Right renal pelvis (tissue), 4 donors: ENCODE measurements at places on chromosomes 12 and 14.

GRCh38 chr12:101738920-101739665, at the start of gene SYCP3:
TSS of gene SYCP3 (minus strand) at chr12:101739462. CDS start at chr12:101737935, 1,527 bp downstream.
- no peak for DNase-seq

DNA sequence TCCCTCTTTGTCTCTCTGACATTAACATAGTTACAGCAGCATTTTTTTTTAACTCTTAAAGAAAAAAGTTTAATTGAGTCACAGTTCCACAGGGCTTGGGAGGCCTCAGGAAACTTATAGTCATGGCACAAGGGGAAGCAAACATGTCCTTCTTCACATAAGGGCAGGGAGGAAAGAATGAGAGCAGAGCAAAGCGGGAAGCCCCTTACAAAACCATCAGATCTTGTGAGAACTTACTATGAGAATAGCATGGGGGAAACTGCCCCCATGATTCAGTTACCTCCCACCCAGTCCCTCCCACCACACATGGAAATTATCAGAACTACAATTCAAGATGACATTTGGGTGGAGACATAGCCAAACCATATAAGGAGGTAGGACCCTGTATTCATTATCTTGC, 96.2 kb downstream of the PLBD1 start:
- DNase-seq = no peak

GRCh38 chr12:6620137-6620884, 13.1 kb upstream of the CHD4 start:
- DNase-seq = no peak

DNA sequence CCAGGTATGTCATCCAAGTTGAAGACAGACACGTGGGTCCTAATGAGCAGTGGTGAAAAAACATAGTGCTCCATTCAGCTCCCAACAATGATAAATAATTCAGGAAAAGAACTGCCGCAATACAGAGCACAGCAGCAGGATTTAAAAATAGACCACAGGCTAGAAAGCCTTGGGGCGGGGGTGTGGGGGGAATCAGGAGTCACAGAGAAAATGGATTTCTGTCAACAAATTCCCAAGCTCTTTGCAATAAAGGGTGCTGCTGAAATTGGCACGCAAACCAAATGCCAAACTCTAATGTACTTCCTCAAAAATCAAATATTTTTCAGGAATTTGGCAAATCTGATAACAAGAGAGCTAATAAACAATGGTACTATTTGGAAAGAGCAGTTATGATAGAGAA, 58.6 kb downstream of the R3HDM2 start:
- no peak for DNase-seq

- DNase-seq = no peak
Measured at GRCh38 chr14:54420478-54421142, 20.6 kb downstream of the CNIH1 start.

GRCh38 chr14:51612449-51612848, 39.3 kb upstream of the FRMD6 start:
- no peak for DNase-seq

DNA sequence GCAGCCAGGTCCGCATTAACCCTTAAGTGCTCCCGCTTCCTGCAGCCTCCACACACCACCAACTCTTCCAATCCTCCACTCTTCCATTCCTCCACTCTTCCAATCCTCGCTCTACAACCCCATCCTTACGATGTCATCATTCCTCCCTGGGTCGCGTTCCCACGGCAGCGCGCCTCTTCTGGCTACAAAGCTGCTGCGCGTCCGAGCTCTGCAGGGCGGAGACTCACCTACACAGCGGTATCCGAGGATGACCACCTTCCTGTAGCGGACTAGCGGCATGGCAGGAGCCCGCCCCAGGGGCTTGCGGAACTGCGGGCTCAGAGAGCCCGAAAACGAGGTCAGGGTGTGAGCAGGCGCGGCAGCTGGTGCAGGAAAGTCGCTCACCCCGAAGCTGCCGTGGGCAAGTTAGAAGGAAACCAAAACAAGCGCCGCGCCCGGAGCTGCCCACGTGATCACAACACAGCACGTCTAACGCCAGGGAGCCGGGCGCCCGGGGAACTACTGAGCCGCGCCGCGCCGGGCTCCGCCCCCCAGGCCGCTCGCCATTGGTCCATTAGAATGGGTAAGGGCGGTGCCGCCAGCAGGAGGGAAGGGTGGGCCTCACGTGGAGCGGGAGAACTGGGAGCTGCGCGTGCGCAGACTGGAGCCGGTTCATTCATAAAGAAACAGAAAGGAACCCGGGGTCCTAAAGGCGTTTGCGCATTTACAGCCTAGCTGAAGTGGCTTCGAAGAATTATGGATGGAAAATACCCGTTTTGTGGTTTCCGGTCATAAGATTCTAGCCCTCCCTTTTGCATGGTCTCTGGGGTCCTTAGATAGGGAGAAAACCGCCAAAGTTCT, at the start of gene RHEBL1:
TSS of gene RHEBL1 (minus strand) at position 473 of the 840 bp plus-strand sequence. CDS start at position 279, 194 bp downstream.
- peak; percentile 95 for DNase-seq

DNA sequence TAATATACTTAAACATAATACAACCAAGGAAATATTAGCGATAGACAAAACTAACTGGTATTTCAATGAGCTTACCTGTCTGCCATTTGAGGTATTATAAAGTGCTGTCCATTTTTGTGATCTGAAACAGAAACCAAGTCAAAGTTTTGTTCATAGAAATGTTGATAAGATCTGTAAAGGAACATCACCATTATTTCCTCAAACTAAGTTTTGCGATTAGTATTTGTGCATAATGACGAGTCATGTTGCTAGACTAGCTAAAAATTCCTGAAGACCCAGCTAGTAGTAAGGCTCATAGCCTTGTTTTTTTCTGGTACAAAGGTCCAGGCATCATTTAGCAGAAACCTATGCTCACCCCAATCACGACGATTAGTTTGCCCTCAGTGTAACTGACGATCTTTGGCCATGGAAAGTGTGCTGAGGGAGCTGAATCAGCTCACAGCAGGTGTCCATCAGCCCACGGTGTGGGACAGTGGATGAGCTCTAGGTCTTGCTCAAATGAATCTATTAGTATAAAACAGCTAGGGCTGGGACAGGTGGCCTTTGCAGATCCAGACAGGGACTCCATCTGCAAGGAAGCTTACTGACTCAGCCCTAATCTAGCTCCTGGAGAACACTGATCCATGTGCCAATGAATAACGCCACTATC, 28.7 kb downstream of the GIT2 start:
- DNase-seq = no peak

GRCh38 chr14:91103116-91103515, 10.8 kb upstream of the DGLUCY start:
- DNase-seq = no peak

- DNase-seq = no peak
Measured at GRCh38 chr14:96260341-96260821, 4.4 kb downstream of the BDKRB1 start.

DNA sequence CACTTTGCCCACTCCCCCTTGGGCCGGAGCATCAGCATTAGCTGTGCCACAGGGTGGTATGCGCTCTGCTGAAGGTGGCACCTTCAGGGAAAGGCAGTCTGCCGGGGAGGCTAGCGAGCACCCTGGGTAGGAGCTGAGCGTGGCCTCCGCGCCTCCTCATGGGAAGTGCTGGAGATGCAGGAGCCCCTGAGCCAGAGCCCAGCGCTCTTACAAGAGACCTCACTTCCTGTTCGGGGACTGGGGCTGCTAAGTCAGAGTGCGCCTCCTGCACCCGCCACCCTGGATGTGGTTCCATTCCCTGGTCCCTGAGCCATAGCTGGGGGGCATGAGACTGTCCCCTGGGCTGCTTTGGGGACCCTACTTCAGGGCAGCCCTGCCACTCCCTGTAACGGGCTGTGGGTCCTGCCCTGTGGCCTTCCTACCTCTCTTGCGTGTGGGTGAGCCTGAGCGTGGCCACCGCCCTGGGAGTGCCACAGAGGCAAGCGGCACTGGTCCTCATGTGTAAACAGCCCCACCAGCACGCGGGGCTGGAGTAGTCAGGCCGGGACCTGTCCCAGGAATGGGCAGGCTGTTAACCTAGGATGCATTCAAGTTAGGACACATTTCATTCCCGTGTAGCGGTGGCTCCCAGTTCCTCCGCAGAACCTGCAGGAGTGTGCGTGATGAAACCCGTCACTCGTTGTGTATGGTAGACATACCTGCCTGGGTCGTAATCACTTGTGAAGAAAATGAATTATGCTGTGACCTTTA, 19.4 kb downstream of the COA8 start:
- DNase-seq = no peak
